Peyer's patch (tissue), 4 donors: ENCODE measurements at places on chromosomes 12 and 14. TPM values are rescaled to one million over a fixed set of nuclear protein-coding genes. Genes with fewer than 3 reads are reported as not detected.
A peak's percentile ranks its signal among the peaks of the same experiment; 100 is the strongest.

DNA sequence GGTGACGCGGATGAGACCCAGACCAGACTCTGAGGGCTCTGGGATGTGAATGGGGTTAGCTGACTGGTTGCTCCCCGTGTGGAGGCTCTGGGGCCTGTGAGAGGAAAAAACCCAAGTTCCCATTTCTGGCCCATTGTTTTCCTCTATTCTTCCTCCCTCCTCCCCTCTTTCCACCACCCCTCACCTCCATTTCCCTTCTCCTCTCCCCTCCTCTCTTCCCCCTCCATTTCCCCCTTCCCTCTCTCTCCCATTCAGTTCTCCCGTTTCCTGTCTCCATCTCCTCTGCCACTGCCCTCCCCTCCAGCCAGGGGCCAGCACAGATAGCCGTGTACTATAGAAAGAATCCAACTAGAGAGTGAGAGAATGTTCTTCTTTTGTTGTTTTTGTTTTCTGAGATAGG lies 12.6 kb upstream of the PRPH start:
- H3K27me3 ChIP-seq = no peaks in the 10 kb centered on the region
- DNase-seq = no peak

DNA sequence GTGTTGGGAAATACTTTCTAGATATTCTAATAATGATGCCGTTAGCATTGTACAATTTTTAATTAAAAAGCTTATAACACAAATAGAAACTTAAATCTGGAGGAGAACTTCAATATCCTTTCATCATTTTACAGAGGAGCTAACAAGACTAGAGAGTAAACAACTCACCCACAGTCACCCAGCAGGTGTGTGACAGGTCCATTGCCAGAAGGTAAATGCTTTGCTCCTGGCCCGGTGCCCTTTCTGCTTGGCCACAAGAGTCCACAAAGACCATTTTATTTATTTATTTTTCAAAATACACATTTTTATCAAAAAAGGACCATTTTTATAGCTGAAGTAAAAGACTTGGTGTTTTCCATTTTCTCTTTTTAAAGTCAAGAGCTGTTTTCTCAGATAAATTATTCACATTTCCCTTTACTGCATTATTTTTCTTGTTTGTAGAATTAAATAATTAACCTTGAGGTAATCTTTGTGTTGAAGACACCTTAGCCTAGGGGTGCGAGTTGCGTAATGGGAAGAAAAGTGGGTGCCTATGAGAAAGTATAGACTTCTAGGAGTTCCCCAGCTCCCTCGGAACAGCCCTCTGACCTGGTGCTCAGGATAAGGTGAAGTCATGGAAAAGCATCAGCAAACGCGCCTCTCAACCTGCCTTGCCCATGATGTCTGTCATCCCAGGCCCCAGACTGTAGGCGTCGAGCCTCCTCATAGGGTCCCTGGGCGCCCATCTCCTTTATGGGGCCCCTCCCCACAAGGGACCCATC lies 26.3 kb upstream of the AMIGO2 start:
- no peaks in the 10 kb centered on the region for H3K4me1 ChIP-seq
- H3K27ac ChIP-seq = no peak overlapping the region
- H3K4me3 ChIP-seq = no peak overlapping the region

GRCh38 chr12:65868133-65868705 lies 43.9 kb downstream of the HMGA2 start:
- H3K27me3 ChIP-seq = no peaks in the 10 kb centered on the region
- no peak for DNase-seq
- no peaks in the 10 kb centered on the region for H3K36me3 ChIP-seq

GRCh38 chr14:103372552-103373304 lies 12.5 kb upstream of the MARK3 start:
- no peaks in the 10 kb centered on the region for H3K27me3 ChIP-seq
- no peak overlapping the region for H3K4me3 ChIP-seq
- H3K4me1 ChIP-seq = no peaks in the 10 kb centered on the region
- no peak overlapping the region for H3K27ac ChIP-seq
- no peaks in the 10 kb centered on the region for H3K36me3 ChIP-seq
- DNase-seq = no peak

DNA sequence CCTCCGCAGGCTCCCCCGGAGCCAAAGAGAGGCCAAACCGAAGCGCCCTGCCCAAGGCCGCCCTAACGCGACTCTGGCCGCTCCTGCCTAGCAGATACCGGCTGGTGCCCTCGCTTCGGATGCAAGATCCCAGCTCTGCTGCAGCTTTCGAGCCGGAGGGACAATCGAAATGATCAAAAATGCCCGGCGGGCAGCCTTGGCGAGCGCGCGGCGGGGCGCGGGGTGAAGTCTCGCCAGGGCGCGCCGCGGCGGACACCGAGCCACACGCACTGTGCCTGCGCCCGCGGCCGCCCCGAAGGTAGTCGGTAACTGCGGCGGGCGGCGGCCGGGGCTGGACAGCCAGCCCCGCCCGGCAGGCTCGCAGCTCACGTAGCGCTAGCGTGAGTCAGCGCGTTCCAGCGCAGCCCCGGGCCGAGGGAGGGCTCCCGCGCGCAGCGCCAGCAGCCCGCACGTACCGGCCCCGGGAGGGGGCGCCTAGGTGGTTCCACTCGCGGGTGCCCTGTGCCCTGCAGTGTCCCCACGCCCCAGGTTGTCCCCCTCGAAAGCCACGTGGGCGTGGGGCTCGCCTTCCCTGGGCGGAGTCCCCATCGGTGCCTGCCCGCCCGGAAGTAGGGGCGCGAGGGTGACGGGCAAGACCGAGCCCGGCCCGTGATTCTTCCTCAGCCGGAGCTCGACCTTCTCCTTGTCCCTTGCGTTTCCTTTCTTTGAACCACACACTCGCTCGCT lies 109.2 kb upstream of the EGLN3 start:
- H3K27me3 ChIP-seq = no peaks in the 10 kb centered on the region
- H3K27ac ChIP-seq = peak overlapping the region; percentile 78
- H3K4me1 ChIP-seq = no peaks in the 10 kb centered on the region
- peak; percentile 94 for DNase-seq

DNA sequence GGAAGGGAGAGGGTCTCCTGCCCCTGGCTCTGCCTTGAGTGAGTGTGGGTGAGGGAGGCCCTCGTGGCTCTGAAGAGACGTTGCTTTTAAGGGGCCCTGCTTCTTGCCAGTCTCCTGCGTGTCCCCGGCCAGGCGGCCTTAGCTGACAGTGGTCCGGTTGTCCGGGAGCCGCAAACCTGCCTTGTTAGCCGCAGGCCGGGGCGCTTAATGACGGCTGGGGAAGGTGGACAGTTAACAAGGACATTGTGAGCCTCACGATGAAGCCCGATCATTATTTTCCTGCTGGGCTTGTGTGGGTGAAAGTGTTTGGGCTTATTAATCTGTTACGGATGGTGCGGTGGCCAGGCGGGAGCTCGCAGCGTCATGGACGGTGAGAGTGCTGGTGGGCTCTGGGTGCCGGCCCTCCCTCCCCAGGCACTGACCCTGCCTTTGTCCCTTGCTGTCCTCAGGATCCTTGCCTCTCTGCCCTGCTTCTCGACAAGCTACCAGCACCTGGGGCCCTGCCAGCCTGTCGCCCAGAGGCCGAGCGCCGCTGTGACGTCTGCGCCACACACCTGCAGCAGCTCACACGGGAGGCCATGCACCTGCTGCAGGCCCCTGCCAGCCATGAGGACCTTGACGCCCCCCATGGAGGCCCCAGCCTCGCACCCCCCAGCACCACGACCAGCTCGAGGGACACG lies 13.3 kb downstream of the KIF26A start:
- no peaks in the 10 kb centered on the region for H3K36me3 ChIP-seq
- DNase-seq = no peak
- H3K27ac ChIP-seq = no peak overlapping the region
- no peak overlapping the region for H3K4me3 ChIP-seq

DNA sequence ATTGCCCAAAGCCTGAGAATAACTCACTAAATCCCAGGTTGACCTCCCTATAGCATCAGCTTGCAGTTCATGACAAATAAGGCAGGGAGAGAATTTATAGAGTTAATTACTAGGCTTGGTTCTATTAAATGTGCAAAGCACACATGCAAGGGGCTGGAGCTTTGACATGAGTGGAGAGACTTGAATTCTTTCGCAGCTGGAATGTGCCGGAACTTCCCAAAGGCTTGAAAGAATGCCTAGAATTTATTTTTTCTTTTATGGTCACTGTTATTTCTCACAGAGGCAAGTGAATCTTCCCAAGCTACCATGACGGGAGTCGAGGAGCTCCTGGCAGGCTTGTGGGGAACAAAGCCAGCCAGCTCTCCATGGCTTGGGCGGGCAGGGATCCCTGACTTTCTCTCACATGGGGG lies 95.5 kb upstream of the USP44 start:
- H3K4me3 ChIP-seq = no peak overlapping the region
- no peak for DNase-seq
- H3K27me3 ChIP-seq = no peaks in the 10 kb centered on the region
- no peaks in the 10 kb centered on the region for H3K36me3 ChIP-seq
- no peaks in the 10 kb centered on the region for H3K4me1 ChIP-seq

DNA sequence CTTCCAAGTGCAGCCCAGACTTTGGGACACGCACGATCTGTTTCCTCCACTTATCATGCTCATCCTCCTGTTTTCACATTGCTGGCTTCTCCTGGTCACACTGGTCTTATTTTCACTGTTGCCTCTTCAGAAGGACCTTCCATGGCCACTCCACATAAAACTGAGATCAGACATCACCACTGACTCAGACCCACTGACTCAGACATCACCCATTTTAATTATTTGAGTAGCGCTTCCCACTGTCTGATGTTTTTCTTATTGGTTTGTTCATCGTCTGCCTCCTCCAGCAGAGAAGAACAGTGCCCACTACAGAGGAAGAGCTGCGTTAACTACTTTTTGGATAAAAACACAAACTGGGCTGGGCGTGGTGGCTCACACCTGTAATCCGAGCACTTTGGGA lies 270.5 kb upstream of the PWP1 start:
- H3K27ac ChIP-seq = no peak overlapping the region
- H3K36me3 ChIP-seq = no peaks in the 10 kb centered on the region
- no peak for DNase-seq
- no peaks in the 10 kb centered on the region for H3K4me1 ChIP-seq
- H3K4me3 ChIP-seq = no peak overlapping the region
- no peaks in the 10 kb centered on the region for H3K27me3 ChIP-seq

DNA sequence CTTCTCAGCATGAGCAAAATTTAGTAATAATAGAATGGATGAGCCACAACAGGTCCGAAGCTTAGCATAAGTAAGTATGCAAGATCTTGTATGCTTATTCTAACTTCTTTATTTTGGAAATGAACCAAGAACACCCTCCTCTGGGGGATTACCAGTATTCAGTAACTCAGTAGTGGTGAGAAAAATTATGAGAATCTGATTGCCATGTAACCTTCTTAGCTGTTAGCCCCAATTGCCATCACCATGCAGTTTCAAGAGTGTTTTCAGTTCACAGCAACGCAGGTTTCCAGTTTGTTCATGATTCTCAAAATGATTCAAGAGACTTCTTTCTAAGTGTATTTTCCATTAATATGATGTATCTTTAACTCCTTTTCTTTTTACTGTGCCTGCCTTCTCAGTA lies 1507.6 kb upstream of the SEL1L start:
- H3K36me3 ChIP-seq = no peaks in the 10 kb centered on the region
- H3K27me3 ChIP-seq = no peaks in the 10 kb centered on the region
- no peak for DNase-seq
- H3K27ac ChIP-seq = no peak overlapping the region
- H3K4me3 ChIP-seq = no peak overlapping the region

DNA sequence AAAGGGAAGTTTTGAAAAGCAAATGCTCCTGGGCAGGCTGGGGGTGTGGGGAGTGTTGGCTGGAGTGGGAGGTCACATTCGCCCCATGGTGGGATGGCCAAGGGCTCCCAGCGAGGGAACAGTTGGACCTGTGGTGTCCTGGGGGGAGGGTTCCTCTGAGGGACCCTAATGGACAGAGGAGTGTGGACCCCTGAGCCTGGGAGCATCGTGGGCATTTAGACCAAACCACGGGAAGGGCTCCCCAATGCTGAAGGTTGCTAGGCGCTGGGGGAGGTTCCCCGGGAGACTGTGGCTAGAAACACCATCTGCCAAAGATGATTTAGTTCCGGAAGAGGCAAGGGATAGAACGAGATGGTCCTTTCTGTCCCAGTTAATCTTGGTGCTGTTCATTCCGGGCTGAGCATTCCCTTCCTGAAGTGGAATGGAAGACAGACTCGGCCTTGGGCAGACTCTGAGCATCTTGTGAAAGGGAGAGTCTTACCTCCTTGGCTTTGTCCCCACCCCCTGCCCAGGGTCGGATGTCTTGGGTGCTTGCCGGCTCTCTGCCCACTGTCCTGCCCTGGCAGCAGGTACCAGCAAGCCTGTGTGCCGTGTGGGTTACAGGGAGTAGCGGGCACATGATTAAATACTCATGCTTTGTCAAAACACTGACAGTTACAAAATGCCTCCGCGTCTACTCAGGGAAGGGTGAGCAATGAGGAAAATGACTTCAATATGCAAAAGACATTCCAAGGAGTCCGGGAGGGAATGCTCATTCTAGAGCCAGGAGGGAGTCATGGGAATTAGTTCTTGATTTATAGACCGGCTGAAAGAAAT lies 215.9 kb downstream of the CACNA1C start:
- no peak overlapping the region for H3K4me3 ChIP-seq
- no peaks in the 10 kb centered on the region for H3K4me1 ChIP-seq
- no peak overlapping the region for H3K27ac ChIP-seq
- H3K27me3 ChIP-seq = no peaks in the 10 kb centered on the region
- DNase-seq = no peak

DNA sequence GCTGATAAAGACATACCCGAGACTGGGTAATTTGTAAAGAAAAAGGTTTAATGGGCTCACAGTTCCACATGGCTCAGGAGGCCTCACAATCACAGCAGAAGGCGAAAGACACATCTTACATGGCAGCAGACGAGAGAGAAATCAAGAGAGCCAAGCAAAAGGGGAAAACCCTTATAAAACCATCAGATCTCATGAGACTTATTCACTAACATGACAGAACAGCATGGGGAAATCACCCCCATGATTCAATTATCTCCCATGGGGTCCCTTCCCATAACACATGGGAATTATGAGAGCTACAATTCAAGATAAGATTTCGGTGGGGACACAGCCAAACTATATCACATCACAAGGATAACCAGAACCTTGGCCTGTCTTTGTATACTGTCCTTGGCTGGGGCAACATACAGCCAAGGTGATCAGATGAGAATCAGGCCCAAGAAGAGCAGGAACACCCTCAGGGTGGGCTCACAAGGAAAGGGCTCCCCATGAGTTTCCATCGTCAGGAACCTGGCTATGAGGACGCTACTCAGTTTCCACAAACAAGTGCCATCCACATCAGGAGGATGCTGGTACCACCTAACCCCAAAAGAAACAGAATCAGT lies 152.7 kb downstream of the FOXN3 start:
- no peaks in the 10 kb centered on the region for H3K36me3 ChIP-seq
- H3K27ac ChIP-seq = no peak overlapping the region
- H3K4me3 ChIP-seq = no peak overlapping the region
- H3K27me3 ChIP-seq = no peaks in the 10 kb centered on the region
- no peaks in the 10 kb centered on the region for H3K4me1 ChIP-seq

PDE3A gene
- 144 TPM for total RNA-seq

TMEM260 gene
- total RNA-seq = 26.4 TPM

PLEK2 gene
- total RNA-seq = 40.3 TPM

MGAT4C gene
- 0.35 TPM for total RNA-seq

GLT1D1 gene
- not detected for total RNA-seq

CEP128 gene
- total RNA-seq = 6.2 TPM

EMP1 gene
- 97.5 TPM for total RNA-seq

POLE2 gene
- total RNA-seq = 2.5 TPM

STON2 gene
- total RNA-seq = 6.3 TPM

FAM181A gene
- total RNA-seq = not detected

ANKS1B gene
- total RNA-seq = 6.2 TPM
